ENCODE measurements at places on chromosomes 2 and 18. TPM values are rescaled to one million over a fixed set of nuclear protein-coding genes. Genes with fewer than 3 reads are reported as not detected.
A peak's percentile ranks its signal among the peaks of the same experiment; 100 is the strongest.

The VSNL1 gene
- total RNA-seq = not detected

GRCh38 chr18:64134044-64134747 is 14.7 kb downstream of the LINC00305 start:
- H3K36me3 ChIP-seq = no peaks in the 10 kb centered on the region
- no peak for DNase-seq
- H3K27ac ChIP-seq = no peak overlapping the region
- no peaks in the 10 kb centered on the region for H3K4me1 ChIP-seq
- H3K27me3 ChIP-seq = peaks cover 7% of the 10 kb centered on the region

The OR6B2 gene
- total RNA-seq = not detected

GRCh38 chr2:60311524-60311923 is 241.9 kb downstream of the BCL11A start:
- H3K27me3 ChIP-seq = peaks cover 2% of the 10 kb centered on the region
- H3K36me3 ChIP-seq = no peaks in the 10 kb centered on the region
- no peak overlapping the region for H3K4me3 ChIP-seq
- peaks cover 6% of the 10 kb centered on the region for H3K4me1 ChIP-seq
- no peak for DNase-seq

The BARD1 gene
- total RNA-seq = 33.3 TPM

- H3K4me1 ChIP-seq = no peaks in the 10 kb centered on the region
- no peak overlapping the region for H3K4me3 ChIP-seq
- DNase-seq = no peak
Measured at GRCh38 chr2:28340312-28341202, 52.1 kb upstream of the FOSL2 start.

The TDRD15 gene
- total RNA-seq = not detected

DNA sequence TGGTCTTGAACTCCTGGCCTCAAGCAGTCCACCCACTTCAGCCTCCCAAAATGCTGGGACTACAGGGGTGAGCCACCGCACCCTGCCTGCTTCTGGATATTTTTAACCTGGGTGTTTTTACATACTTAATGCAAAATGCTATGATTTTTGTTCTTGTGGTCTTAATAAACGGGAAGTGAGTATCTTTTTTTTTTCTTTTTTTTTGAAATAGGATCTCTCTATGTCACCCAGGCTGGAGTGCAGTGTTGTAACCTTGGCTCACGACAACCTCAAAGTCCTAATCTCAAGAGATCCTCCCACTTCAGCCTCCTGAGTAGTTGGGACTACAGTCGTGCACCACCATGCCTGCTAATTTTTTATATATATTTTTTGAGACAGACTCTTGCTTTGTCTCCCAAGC is 19.2 kb upstream of the ASXL2 start:
- DNase-seq = no peak
- H3K4me3 ChIP-seq = no peak overlapping the region
- H3K4me1 ChIP-seq = no peaks in the 10 kb centered on the region
- H3K27ac ChIP-seq = no peak overlapping the region

The DSEL gene
- total RNA-seq = 0.09 TPM

DNA sequence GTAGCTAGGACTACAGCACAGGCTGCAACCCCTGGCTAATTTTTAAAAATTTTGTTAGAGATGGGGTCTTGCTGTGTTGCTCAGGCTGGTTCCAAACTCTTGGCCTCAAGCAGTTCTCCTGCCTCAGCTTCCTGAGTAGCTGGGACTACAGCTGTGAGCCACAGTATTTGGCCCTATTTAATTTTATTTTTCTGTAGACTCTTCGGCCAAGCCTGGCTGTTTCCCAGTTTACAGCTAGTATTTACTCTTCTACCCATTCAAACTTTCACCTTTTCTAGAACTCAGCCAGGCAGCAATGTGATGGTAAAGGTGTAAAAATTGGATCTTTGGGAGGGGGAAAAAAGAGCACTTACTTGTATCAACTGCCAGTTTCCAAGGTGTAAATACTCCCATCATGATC is 35.3 kb downstream of the SH3RF3 start:
- no peak overlapping the region for H3K4me3 ChIP-seq
- no peak overlapping the region for H3K27ac ChIP-seq
- H3K4me1 ChIP-seq = peaks cover 20% of the 10 kb centered on the region
- DNase-seq = no peak

The ANKRD30B gene
- total RNA-seq = not detected

DNA sequence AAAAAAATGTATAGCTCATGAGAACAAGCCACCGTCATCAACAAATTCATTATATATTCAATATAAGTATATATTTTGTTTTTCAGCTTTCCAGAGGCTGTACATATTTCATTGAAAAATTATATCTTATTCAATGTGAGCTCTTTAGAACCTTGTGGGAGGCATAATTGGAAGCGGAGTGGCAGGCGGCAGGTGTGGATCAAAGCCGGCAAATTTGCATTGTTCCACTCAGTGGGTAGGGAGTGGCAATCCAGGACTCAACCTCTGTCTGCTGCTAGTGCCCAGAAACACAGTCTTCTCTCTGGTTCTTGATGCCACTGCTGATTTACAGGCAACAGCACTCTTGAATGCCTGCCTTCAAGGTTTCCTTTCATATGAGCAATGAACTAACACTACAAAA is 46.9 kb downstream of the GCA start:
- no peaks in the 10 kb centered on the region for H3K36me3 ChIP-seq
- peaks cover 15% of the 10 kb centered on the region for H3K27me3 ChIP-seq

The ARMC9 gene
- 2.2 TPM for total RNA-seq

DNA sequence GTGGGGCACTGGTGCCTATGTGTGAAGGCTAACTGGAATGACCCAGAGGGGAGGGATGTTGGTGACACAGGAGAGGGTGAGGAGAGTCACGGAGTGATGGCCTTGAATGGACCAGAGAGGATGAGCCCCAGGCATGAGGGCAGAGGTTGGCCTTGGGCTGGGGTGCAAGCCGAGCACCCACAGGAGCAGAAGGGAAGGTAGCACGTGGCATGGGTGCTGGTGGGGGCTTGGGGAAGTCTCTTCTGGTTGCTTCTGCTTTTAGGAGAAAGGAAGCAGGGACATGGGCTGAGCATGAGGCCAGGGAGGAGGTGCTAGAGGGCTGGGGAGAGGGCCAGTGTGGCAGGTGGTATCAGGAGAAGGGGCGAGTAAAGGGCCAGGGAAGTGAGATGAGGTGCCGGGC is 183.8 kb downstream of the DYSF start:
- no peaks in the 10 kb centered on the region for H3K4me1 ChIP-seq
- H3K27ac ChIP-seq = no peak overlapping the region
- H3K36me3 ChIP-seq = no peaks in the 10 kb centered on the region
- no peak overlapping the region for H3K4me3 ChIP-seq
- H3K27me3 ChIP-seq = peaks cover 1% of the 10 kb centered on the region

The KLHL29 gene
- 1.0 TPM for total RNA-seq

GRCh38 chr2:65856928-65857327 is 424.5 kb upstream of the SPRED2 start:
- H3K27me3 ChIP-seq = no peaks in the 10 kb centered on the region
- no peak overlapping the region for H3K27ac ChIP-seq
- H3K4me3 ChIP-seq = no peak overlapping the region

GRCh38 chr2:224157655-224158054 is 118.6 kb upstream of the SERPINE2 start:
- no peaks in the 10 kb centered on the region for H3K4me1 ChIP-seq
- H3K27ac ChIP-seq = no peak overlapping the region
- H3K27me3 ChIP-seq = no peaks in the 10 kb centered on the region

DNA sequence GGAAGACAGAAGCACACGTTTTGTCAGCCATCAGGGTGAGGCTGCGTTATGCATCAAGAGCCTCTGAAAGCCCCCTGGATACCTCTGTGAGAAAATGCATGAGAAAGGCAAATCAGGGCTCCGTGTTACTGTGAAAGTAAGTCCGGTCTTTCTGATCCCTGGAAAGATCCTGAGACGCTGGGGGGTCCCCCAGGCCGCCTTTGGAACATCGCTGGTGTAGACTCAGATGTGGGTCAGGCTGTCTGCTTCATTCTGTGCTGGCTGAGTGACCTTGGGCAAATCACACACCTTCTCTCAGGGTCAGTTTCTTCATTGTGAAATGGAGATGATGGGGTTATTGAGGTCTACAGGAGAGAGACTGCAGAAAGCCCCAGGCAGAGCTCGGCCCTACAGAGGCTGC is 42.0 kb upstream of the HS6ST1 start:
- no peak overlapping the region for H3K4me3 ChIP-seq
- no peak for DNase-seq
- H3K27ac ChIP-seq = no peak overlapping the region

DNA sequence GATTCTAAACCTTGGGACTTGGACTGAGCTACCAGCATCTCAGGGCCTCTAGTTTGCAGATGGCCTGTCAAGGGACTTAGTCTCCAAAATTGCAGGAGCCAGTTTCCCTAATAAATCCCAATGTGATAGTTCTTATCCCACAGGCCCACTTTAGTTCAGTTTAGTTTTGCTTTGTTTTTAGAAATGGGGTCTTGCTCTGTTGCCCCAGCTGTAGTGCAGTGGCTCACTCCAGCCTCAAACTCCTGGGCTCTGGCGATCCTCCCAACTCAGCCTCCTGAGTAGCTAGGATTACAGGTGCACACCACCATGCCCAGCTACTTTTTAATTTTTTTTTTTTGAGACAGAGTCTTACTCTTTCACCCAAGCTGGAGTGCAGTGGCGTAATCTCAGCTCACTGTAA is 2.6 kb upstream of the SF3B1 start:
- H3K36me3 ChIP-seq = peaks cover 10% of the 10 kb centered on the region
- no peak overlapping the region for H3K4me3 ChIP-seq
- peaks cover 15% of the 10 kb centered on the region for H3K4me1 ChIP-seq
- no peak overlapping the region for H3K27ac ChIP-seq
- H3K27me3 ChIP-seq = no peaks in the 10 kb centered on the region
- DNase-seq = no peak

DNA sequence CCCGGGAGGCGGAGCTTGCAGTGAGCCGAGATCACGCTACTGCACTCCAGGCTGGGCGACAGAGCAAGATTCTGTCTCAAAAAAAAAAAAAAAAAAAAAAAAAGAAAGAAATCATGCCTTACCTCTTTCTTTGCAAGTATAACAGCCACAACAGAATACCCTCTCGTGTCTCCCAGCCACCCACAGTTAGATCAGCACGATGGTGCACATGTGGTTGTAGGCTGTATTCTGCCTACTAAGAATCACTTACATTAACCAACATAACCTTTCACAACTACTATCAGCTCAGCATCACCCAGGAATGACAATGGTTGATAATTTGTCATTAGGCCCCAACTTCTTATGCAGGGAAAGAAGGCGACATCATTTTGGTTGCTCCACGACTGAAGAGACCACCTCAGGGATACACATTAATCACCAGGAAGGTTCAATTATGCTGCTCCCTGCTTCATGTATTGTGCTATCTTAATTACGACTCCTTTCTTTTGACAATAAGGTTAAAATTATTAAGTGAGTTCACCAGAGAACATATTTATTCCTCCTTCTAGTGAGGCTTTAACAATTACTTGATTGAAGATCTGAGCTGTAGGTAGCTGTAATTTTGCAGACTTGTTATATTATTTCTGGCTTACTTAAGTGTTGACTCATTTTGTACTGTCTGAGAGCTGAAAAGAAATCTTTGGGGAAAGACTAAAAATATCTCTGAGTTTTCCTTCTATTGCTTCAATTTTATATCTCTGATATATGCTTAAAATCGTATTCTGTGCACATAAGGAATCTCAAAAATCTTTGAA is 120.1 kb downstream of the LRP1B start:
- DNase-seq = no peak
- H3K4me3 ChIP-seq = no peak overlapping the region
- H3K27me3 ChIP-seq = no peaks in the 10 kb centered on the region

The UCN gene
- total RNA-seq = 2.5 TPM

- H3K4me1 ChIP-seq = no peaks in the 10 kb centered on the region
- H3K36me3 ChIP-seq = no peaks in the 10 kb centered on the region
- peak; percentile 26 for DNase-seq
- peaks cover 2% of the 10 kb centered on the region for H3K27me3 ChIP-seq
Measured at GRCh38 chr2:175414882-175415487, 233.5 kb upstream of the ATP5MC3 start.

DNA sequence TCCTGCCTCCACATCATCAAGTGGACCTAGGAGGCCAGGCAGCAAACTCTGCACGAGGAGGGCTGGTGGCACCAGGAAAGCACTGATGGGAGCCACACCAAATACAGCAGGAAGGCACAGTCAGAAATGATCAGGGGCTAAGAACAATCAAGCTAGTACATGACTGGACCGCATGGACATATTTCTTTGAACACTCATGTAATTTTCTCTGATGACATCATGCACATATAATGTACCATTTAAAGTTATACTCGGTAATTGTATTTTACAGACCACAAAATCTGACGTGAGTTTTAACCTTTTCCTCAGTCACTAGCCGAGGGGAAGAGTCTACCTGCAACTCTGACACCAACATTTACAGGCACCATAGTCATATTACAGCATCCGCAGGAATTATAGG is 76.7 kb downstream of the XDH start:
- H3K4me1 ChIP-seq = no peaks in the 10 kb centered on the region
- no peaks in the 10 kb centered on the region for H3K36me3 ChIP-seq
- no peak overlapping the region for H3K4me3 ChIP-seq
- no peak for DNase-seq

DNA sequence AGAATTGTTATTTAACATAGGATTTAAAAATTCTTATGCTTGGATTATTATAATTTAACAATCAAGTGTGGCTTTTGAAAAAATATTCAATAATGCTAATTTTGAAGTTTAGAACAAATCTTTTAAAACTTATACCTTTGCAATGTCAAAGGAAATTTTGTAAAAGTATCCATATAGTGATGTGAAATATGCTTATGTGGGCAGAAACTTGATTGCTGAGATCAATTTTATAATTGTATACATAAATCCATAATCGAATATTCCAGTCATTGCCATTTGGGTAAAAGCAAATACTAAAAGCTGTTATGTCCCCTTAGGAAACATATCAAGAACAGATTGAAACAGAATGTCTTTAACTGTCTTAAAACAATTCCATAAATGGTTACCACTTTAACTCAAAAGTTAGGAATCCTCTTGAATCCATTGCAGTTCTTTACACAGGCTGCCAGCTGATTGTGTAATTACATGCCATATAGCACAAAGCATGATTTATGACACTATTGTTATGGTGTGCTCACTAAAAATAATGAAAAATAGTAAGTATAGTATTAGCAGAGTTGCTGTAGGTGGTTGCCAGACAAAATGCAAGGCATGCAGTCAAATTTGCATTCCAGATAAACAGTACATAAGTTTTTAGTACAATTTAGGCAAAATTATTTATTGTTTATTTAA is 24.2 kb downstream of the PLCL1 start:
- no peaks in the 10 kb centered on the region for H3K27me3 ChIP-seq
- H3K36me3 ChIP-seq = peaks cover 2% of the 10 kb centered on the region
- no peaks in the 10 kb centered on the region for H3K4me1 ChIP-seq
- no peak for DNase-seq
- H3K4me3 ChIP-seq = no peak overlapping the region

All from activated CD8-positive, alpha-beta T cell treated with anti-CD3 and anti-CD28 coated beads for 36 hours (primary cell).